ENCODE measurements at places on chromosomes 2 and 18.

- no peak for DNase-seq
Measured at GRCh38 chr2:96353032-96353561, 17.5 kb downstream of the NCAPH start.

GRCh38 chr2:148998831-148999200, 39.7 kb upstream of the LYPD6B start:
- no peak for DNase-seq

DNA sequence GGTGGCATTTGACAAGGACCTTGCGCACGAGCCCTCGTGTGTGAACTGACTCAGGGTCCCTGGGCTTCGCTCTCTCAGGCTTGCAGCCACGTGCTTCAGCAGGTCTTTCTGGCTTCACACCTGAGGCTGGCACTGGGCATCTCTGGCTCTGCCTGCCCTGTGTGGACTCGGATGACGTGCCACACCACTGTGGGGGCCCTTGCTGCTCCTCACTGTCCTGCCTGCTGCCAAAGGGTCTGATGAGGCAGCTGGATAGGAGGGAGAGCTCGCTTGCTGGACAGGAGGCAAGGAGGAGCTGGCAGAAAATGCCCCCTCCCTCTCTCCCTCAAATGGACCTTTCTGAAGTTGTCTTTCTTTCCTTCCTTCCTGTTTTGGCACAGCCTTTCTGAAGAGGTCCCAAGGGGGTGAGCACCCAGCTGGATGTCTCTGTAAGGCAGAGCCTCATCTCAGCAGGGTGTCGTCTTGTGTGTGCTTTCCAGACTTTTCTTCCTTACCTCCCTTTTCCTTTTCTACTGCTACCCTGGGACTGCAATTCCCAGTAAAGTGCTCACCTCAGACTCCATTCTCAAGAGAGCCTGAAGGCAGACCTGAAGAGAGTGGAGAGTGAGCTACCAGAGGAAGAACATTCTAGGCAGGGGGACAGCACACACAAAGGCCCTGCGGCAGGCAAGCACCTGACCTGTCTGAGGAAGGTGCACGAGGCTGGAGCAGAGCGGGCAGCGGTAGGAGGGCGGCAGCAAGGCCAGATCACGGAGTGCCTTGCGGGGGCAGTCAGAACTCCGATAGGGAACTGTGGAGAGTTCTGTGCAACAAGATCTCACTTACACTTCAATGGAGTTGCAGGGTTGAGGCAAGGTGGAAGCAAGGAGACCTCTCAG, 5.3 kb downstream of the PER2 start:
- DNase-seq = no peak

- no peak for DNase-seq
Measured at GRCh38 chr18:44601447-44601846, 79.2 kb upstream of the SETBP1 start.

DNA sequence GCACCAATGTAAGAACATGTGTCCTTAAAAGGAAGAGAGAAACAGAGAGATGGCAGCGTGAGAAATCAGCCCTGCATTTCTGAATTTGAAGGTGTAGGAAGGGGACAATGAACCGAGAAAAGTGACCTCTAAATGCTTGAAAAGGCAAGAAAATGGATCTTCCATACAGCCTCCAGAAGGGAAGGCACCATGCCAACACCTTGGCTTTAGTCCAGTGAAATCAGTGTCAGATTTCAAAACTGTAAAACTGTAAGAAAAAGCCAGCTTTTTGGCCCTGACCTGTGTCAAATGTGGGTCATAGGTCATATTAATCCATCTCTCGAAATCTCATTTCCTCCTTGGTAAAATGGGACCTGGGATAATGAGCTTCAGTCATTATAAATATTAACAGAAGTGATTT, 762.3 kb downstream of the DCDC2C start:
- DNase-seq = no peak

- no peak for DNase-seq
Measured at GRCh38 chr18:63336366-63337099, 17.0 kb upstream of the BCL2 start.

Measured in CD4-positive, alpha-beta T cell treated with Interleukin-17A for 4 hours (primary cell).